ENCODE measurements at places on chromosomes 1 and 21.

- no peak for DNase-seq
Measured at GRCh38 chr1:85460555-85461088, 4.3 kb downstream of the DDAH1 start.

DNA sequence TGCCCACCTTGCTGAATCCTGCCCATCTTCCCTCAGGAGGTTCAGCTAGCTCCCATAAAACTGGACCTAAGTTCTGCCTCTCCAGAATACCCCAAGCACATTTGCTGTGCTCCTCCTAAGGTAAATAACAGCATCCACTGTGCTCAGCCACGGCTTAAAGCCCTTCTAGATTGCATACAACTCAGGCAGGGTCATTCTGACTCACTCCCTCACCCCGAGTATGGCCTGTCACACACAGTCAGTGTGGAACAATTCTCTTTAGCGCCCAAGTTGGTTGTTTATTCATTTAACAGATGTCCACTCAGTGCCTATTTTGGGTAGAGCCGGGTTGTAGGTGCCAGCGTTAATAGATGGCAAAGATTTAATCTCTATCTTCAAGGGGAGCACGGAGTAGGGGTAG lies 147.5 kb upstream of the EDN2 start:
- DNase-seq = no peak

DNA sequence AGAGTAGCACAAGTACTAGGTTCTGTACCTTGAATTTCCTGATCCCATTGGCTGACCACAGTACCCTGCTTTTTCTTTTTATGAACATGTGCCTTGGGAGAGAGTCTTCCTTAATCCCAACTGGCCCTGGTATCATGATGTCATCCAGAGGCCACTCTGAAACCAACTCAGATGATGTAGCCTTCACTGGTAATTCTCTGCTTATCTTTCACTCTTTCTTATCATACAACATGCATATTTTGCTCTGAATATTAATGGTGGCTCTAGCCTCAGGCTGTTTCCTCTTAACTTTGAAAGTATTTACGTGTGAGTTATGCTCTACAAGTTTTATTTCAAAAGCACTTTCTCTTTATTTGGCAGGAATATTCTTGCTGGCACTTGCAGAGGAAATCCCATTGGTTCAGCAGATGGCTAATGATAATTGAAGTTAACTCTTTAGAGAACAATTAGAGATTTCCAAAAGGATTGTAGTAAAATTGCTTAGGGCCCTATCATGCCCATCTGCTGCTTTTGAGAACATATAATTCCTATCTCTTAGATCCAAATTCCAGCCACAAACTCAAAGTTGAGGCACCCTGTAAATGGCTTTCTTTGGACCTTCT lies 86.1 kb downstream of the PTGER3 start:
- no peak for DNase-seq

- DNase-seq = no peak
Measured at GRCh38 chr1:205293350-205294074, 28.0 kb downstream of the NUAK2 start.

GRCh38 chr1:46197964-46198811 lies at the start of gene POMGNT1:
Gene POMGNT1 (minus strand): TSS chr1:46198434. CDS start chr1:46197821, 613 bp downstream.
- DNase-seq = peak; percentile 89

GRCh38 chr1:30759718-30760281 lies 2.2 kb upstream of the LAPTM5 start:
- no peak for DNase-seq

GRCh38 chr1:230504310-230504709 lies 78.2 kb upstream of the PGBD5 start:
- DNase-seq = no peak

- no peak for DNase-seq
Measured at GRCh38 chr1:168477792-168478191, 66.0 kb downstream of the XCL2 start.

- DNase-seq = no peak
Measured at GRCh38 chr1:31428436-31429221, 15.6 kb downstream of the SERINC2 start.

- DNase-seq = no peak
Measured at GRCh38 chr21:14223365-14223764, 7.4 kb downstream of the RBM11 start.

GRCh38 chr1:149936992-149937705 lies 470 bp upstream of the MTMR11 start:
- DNase-seq = no peak

DNA sequence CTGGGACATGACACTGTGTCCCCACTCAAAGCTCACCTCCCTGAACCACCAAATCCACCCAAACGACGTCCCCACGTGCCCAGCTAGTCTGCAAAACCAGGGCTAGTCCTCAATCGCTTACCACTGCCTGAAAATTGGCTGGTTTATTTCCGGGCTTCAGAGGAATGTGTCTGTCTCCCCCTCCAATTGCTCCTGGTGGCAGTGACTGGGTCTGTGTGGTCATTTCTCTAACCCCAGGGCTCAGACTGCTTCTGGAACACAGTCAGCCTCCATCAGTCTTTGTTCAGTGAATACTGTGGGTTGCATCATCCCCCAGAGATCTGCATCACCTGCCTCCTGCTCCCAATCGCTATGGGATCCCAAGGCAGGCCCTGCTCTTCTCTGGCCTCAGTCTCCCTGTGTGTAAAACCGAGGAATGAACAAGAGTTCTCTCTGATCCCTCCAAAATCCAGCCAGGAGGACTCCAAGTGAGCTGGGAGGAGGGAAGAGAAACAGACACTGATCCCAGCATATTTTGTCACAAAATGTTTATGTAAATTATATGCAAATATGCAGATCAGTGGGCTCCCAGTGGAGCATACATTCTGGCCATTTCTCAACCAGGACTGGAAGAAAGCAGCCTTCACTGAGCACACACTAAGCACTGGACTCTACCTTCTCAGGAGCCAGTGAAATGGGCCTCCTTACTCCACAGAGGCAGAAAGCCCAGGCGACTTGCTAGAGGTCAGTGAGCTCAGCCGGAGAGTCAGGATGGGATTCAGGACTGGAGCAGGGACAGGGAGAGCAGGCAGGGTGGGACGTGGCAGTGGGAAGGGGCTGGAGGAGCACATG lies 20.9 kb downstream of the SDC3 start:
- peak; percentile 25 for DNase-seq

DNA sequence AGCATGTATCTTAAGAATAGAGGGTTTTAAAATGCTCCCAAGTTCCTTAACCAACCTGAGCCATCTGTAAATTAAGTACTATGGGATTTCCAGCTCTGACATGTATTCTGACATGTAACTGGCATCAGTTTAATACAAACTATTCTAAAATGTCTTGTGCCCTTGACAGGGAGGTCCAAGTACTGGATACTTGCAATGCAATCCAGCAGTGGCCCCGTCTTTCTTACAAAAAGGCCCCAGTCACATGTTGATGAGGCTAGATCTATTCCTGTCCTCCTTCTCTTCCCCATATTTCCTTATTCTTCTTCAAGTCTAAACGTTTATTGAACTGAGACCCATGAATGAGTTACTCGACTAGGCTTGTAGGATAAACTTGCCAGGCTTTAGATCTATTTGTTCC lies 46.4 kb downstream of the MRPL39 start:
- no peak for DNase-seq

DNA sequence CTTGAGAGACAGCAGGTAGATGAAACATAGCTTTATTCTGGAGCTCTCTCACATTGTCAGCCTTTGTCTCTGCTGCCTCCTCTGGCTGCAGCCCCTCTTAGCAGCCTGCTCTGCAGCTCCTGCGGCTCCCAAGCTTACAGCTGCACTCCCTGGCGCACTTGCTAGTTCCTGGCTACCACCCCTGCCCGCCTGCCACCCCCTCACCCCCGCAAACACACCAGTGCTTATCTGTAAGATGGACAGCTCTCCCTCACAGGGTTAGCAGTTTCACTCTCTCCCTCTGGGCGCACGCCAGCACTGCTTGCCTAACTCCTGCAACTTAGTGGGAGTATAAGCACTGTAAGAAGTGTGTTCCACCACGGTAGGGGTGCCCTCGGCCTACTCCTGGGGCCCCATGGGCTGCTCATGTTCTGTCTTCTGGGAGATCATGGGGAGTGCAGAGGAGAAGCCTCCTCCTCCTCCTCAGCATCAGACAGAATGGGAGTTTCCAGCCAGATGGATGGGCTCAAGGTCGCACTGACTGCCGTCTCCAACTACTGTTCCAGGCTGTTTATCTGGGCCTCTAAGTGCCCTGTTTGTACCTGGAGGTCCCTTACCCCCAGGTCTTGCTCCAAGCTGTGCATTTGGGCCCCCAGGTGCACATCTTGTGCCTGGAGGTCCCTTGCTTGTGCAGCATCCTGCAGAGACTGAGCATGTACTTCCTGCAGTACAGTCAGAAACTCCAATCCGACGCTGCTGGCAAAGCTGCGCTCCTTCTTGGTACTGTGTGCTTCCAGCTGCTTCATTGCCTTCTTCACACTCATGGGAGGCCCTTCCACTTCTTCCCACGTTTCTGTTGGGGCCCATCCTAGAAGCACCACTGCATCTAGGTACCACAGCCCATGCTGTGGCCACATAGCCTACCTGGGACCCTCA lies 1388.1 kb downstream of the AMY1C start:
- DNase-seq = peak; percentile 73

GRCh38 chr1:221877311-221877710 lies 135.4 kb upstream of the DUSP10 start:
- no peak for DNase-seq

- no peak for DNase-seq
Measured at GRCh38 chr1:44985747-44986359, 542 bp downstream of the EIF2B3 start.

GRCh38 chr21:37128076-37128475 lies 55.0 kb downstream of the TTC3 start:
- no peak for DNase-seq

DNA sequence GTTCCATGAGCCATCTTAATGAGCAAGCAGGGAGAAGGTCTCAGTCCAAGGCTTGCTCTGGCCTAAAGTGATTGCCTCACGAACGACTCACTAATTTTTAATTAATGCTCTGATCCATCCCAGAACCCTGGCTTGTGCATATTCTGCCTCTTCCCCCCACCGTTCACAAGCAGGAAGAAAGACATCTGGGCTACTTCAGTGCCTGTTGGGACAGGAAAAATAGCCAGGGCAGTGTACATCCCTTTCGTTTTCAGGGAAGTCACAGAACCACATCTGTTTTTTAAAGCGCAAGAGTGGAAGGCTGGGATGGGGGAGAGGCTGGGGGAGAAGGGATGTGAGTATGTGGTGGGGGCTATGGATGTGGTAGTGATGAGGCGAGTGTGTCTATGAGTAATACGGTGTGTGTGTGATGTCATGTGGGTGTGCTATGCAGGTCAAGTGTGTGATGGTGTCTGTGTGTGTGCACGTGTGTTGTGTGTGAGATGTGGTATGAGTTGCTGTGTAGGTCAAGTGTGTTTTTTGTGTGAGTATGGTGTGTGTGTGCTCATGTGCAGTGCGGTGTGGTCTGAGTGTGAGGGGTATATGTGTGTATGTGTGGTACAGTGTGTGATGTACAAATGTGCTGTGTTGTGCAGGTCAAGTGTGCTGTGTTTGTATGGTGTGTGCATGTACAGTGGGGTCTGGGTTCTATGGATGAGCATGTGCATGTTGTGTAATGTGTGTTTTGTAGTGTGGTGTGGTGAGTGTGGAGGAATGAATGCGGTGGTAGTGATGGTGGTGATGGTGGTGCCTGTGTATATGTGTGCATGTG lies 64.9 kb upstream of the SYT6 start:
- no peak for DNase-seq

- no peak for DNase-seq
Measured at GRCh38 chr1:197327776-197328364, 59.8 kb downstream of the CRB1 start.

- no peak for DNase-seq
Measured at GRCh38 chr21:42093186-42093585, 22.1 kb downstream of the UMODL1 start.

DNA sequence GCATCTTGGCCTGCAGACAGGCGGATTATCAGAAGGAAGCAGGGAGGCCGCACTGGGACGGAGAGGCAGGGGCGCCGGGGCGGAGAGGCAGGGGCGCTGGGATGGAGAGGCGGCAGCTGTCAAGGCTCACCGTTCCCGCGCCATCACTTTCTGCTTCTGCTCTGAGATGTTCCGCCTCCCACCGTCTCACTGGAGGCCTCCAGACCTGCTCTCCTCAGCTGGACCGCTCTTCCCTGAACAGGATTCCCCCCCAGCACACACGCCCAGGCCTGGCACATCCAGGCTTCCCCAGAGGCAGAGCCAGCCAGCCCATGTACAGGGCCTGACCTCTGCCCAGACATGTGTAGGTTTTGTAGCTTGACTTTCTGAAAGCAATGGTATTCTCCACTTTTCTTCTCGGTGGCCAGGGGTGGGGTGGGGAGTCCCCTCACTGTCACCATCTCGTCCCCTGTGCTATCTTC lies 84.1 kb downstream of the RIPK4 start:
- peak; percentile 9 for DNase-seq
